ENCODE measurements at places on chromosomes 2 and 18. TPM values are rescaled to one million over a fixed set of nuclear protein-coding genes. Genes with fewer than 3 reads are reported as not detected.
A peak's percentile ranks its signal among the peaks of the same experiment; 100 is the strongest.

DNA sequence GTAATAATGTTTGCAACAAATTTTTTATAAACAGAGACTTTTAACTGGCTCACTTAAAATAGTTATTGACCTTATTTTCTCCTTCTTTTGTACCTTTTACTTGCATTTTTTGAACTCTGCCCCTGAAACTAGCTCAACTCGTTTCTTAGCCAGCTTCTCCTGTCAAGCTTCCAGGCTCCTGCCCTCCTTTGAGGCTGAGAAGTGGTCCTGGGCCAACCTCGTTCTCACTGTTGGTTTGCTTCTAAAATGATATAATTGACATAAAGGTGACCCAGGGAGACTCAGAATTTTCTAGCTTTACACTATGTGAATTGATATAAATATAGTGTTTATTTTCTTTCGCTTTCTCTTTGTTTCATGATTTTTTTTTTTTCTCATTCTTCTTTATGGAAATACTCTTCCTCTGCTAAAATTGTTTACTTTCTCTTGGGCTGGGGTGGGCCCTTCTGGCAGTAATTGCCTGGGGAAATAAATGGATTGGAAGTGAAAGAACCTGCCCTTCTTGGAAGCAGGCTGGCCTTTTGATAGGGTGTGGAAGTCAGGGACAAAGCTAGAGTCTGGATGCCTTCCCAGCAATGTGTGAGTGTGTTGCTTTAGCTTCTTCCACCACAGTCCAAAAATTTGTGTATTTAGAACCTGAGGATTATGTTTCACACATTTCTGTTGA, 30.7 kb downstream of the GPD2 start:
- DNase-seq = no peak

DNA sequence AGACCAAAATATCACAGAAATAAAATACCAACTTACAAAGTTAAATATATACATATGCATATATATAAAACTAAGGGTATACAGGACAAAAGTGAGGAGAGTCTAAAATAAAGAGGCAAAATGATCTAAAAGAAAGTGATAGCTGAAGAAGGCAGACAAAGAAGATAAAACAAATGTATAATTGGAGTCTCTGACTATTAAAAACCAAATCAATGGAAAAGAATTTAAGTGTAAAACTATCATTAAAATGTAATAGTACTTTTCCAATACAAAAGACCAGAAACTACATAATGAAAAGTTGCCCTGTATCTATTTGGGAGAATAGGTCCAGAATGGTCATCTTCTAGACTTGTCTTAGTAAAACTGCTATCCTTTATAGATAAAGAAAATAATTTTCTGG, 267.4 kb upstream of the KLHL14 start:
- DNase-seq = no peak

GRCh38 chr2:222952204-222952603, 91.4 kb downstream of the ACSL3 start:
- DNase-seq = no peak

DNA sequence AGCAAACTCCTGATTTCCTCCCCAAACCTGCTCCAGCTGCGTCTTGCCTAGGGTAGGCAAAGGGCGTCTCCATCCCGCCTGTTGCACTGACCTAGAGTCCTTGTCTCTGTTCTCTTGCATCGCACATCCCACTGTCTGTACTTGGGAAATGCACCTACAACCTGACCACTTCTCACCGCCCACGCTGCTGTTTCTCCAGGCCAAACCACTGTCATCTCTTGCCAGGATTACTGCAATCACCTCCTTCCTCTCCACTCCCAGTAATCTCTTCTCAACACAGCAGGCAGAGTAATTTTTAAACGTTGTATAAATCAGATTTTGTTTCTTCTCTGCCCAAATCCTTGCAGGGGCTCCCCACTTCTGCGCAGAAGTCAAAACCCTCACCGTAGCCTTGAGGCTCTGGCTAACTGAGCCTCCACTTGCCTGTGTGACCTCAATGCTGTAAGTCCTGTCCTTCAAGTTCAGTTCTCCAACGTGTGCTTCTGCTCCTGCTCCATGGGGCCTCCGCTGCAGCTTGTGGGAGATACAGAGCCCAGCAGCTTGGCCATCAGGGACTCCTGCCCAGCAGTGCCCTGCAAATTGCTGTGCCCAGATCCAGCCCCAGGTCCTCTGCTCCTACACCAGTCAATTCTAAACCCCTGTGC, 27.7 kb upstream of the SEMA4C start:
- DNase-seq = no peak

DNA sequence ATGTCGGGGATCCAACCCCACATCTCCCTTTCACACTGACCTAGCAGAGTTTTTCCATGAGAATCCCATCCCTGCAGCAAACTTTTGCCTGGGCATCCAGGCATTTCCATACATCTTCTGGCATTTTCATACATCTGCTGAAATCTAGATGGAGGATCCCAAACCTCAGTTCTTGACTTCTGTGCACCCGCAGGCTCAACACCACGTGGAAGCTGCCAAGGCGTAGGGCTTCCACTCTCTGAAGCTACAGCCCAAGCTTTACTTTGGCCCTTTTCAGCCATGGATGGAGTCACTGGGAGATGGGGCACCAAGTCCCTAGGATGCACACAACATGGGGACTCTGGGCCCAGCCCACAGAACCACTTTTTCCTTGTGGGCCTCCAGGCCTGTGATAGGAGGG, 32.2 kb upstream of the TEX51 start:
- DNase-seq = no peak

DNA sequence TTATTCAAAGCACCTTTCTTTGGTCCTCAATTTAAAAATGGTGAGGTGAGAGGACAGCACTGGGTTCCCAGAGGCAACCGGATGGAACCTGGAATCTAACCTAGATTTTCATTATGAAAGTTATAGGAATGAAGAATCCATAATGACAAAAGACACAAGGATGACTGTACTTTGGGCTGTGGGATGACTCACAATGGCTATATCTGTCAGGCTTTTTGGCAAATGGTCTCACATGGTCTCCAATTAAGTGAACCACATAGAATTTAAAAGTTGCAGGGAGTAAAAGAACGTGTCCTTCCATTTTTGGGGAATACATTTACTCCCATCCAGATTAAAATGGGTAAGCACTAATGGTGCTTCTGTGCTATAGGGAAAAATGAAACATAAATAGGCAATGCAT, 31.8 kb upstream of the LYPD1 start:
- DNase-seq = no peak

DNA sequence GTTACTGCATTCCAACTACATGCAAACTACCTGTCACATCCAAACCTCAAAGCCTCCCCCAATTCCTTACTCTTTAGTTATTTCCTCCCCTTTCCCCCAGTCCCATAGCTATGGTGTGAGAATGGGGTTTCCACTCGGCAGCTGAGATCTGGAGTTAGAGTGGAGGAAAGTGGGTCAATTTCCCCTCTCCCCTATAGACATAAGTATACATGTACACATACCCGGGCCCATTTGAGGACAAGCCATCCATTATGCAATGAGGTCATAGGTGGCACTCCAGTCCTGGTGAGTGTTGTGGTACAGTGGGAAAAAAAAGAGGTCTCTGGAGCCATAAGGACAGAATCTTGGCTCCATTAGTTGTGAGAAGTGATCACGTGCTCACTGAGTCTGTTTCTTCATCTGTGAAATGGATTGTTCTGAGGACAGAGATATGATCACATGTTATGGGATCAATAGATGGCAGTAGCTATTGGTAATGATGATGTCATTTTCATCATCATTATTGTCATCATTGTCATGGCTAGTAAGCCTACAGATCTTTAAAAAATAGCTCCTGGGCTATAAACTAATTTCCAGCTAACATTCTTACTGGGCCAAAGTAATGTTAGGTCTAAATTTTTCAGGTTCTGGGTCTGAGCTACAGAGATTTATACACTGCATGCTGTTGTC, 119.0 kb downstream of the BCL2L11 start:
- no peak for DNase-seq

DNA sequence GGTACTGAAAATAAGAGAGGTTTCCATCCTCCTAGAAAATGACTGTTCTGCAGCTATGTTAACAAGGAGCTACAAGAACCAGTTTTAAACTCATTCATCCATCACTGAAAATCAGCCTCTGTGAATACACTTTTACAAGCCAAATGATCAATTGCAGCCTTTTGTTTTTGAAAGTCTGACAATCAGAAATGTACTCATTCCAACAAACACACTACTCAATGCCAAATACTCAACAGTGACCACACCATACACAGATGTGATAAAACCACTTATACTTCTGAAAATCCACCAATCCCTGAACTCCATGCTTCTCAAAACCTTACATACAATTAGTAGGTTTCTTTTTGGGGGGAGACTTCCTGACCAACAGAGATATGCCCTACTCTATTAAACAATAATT, 663.9 kb upstream of the CHAC2 start:
- DNase-seq = no peak

- DNase-seq = no peak
Measured at GRCh38 chr2:12950957-12951656, 234.4 kb downstream of the TRIB2 start.

GRCh38 chr2:216083464-216084281, 2.0 kb downstream of the TMEM169 start:
- DNase-seq = no peak

DNA sequence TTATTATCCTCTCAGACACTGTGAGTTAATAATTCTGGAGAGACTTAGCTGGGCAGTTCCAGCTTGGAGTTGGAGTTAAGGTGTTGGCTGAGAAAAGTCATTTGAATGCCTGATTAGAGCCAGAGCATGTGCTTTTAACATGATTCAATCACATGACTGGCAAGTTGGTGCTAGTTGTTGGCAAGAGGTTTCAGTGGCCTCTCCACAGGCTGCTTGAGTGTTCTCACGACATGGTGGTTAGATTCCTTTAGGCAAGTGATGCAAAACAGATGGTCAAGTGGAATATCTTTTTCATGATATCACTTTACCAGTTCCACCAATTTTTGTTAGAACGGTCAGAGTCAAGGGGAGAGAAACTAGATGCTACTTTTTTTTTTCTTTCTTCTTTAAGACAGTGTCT, 262.7 kb upstream of the FN1 start:
- no peak for DNase-seq

GRCh38 chr2:145110668-145111356, 590.9 kb upstream of the ZEB2 start:
- no peak for DNase-seq

GRCh38 chr2:169839954-169840746, 12.9 kb downstream of the UBR3 start:
- no peak for DNase-seq

- no peak for DNase-seq
Measured at GRCh38 chr2:157837851-157838441, 38.2 kb downstream of the ACVR1 start.

- DNase-seq = no peak
Measured at GRCh38 chr2:147365622-147366021, 479.2 kb upstream of the ACVR2A start.

DNA sequence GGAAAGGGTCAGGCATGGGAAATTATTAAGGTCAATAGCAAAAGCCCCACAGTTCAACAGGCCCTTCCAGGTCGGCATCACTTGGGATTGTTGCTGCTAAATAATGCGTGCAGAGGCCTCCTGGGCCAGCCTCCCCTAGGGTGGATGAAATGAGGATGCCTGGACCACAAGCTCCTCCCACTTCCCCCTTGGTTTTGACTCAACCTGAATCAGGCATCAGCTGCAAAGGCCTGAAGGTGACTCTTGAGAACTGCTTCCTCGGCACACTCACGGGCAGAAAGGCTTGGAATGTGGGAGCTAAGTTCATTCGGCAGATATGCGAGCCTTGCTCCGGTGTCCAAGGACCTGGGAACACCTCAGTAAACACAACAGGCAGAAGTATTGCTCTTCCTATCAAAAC, 69.3 kb downstream of the MBP start:
- DNase-seq = peak; percentile 70

- DNase-seq = no peak
Measured at GRCh38 chr2:218781691-218782527, at the start of gene CYP27A1. TSS of gene CYP27A1 (plus strand) at chr2:218782147. CDS start at chr2:218782183, 36 bp downstream.

DNA sequence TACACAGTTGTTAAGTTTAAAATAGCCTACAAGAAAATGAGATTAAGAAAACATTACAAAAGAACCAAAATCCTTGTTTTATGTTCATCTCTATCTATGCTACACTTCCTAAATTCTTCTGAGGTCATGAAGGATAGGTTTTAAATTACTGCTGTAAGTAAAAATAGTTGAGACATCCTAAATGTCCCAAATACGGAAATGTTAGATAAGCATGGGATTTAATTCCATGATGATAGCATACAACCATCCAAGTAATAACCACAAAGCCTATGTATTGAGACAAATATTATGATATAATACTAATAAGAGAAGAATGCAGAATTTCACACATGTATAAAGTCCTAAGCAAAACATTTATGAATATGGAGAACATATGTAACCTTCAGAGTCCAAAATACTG, 34.1 kb downstream of the PIEZO2 start:
- no peak for DNase-seq

GRCh38 chr2:227401550-227401949, 13.8 kb upstream of the SCYGR1 start:
- DNase-seq = no peak

- DNase-seq = no peak
Measured at GRCh38 chr18:5998907-5999306, 103.6 kb upstream of the TMEM200C start.

Gene ASNSD1
- total RNA-seq = 29.8 TPM

Gene C1QL2
- not detected for total RNA-seq

Gene SULT1C4
- not detected for total RNA-seq

Gene SGPP2
- total RNA-seq = 6.0 TPM

Gene CFC1
- not detected for total RNA-seq

Gene COLEC12
- total RNA-seq = not detected

Gene RTP5
- total RNA-seq = not detected

Gene VWC2L
- not detected for total RNA-seq

Gene REV1
- 69.5 TPM for total RNA-seq

Gene NMUR1
- not detected for total RNA-seq

Data from B cell (primary cell).